Frontal cortex (tissue), 4 donors: ENCODE measurements at places on chromosomes 12 and 14. TPM values are rescaled to one million over a fixed set of nuclear protein-coding genes. Genes with fewer than 3 reads are reported as not detected.
A peak's percentile ranks its signal among the peaks of the same experiment; 100 is the strongest.

- DNase-seq: no peak
These were observed 88.5 kb downstream of the PAPLN start for GRCh38 chr14:73325630-73326299.

DNA sequence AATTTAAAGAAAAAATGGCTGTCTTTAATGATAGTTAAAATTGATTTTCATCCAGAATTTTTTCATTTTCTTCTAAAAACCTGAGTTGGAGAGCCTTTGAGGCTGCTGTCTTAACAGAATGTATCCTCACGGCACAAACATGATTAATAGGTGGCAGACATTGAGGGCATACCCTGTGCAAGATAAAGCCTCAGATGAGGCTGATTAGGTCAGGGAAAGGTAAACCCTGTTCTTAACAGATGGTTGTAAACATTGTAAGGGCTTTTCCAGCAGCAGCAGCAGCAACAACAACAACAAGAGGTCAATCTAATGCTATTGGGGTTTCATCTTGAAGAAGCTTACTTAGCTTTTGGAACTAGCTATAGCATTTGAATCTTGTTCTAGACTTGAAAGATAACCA, 17.4 kb downstream of the GNG2 start:
- no peak for DNase-seq

The CLEC1B gene
- not detected for total RNA-seq

The SP1 gene
- total RNA-seq: 8.2 TPM

The IFI27 gene
- 9.0 TPM for total RNA-seq

- no peak for DNase-seq
These were observed 45.6 kb upstream of the MIS18BP1 start for GRCh38 chr14:45298423-45299117.

The FBRSL1 gene
- 4.1 TPM for total RNA-seq

- DNase-seq: no peak
These were observed 36.2 kb upstream of the TMX1 start for GRCh38 chr14:51203881-51204280.

The MBIP gene
- 24.5 TPM for total RNA-seq

The SPSB2 gene
- total RNA-seq: 1.6 TPM

The GAS2L3 gene
- total RNA-seq: 66.0 TPM

DNA sequence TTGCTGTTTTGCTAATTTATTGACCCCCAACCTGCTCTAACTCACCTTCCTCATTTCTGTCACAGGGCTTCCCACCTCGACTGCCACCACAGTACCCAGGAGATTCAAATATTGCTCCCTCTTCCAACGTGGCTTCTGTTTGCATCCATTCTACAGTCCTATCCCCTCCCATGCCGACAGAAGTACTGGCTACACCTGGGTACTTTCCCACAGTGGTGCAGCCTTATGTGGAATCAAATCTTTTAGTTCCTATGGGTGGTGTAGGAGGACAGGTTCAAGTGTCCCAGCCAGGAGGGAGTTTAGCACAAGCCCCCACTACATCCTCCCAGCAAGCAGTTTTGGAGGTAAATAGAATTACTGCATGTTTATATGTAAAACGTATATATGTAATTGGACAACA, 68.8 kb downstream of the RAD52 start:
- DNase-seq: no peak

The KSR2 gene
- total RNA-seq: 0.82 TPM

DNA sequence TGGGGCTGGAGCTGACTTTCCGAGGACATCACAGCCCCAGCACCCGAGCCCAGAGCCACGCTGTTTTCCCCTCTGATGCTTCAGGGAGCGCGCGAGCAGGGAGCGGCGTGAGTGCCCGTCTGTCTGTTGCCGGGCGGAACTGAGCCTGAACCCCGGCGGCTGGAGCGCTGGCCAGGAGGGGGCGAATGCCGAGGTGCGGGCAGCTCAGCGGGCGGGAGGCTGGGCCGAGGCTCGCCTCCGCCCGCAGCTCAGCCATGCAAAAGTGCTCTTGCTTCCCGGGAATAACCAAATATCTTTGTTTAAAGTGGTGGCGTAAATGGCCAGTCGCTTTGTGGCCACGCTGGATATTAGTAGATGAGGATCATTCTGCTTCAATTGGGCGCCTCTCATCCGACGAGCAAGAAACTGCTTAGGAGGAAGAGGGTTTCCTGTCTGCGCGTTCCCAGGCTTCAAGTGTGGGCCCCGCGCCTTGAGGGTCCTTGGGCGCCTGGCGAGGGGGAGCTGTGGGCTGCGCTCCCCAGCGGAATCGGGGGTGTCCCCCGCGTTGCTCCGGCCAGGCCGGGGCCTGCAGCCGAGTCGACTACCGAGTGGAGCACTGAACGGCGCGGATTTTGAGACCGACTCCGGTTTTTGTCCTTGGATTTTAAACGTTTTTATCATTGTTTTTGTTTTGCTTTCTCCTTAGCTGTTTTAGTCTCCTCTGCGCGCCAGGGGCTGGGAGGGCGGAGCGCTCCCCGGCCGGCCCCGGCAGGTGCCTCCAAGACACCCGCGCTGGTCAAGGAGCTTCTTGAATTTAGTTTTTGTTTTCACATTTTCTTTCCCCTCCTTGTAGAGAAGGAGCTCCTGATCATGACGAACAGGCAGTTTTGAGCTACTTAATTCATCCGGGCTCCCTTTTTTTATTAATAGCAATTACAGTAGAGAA, 831 bp upstream of the NKX2-1 start:
- peak; percentile 49 for DNase-seq
